Stimulated activated CD4-positive, alpha-beta T cell treated with anti-CD3 and anti-CD28 coated beads, Interleukin-12 subunit alpha, Interleukin-12 subunit beta, amount 100 ng/mL, for 48 hours (primary cell): ENCODE measurements at places on chromosomes 3 and 15.

DNA sequence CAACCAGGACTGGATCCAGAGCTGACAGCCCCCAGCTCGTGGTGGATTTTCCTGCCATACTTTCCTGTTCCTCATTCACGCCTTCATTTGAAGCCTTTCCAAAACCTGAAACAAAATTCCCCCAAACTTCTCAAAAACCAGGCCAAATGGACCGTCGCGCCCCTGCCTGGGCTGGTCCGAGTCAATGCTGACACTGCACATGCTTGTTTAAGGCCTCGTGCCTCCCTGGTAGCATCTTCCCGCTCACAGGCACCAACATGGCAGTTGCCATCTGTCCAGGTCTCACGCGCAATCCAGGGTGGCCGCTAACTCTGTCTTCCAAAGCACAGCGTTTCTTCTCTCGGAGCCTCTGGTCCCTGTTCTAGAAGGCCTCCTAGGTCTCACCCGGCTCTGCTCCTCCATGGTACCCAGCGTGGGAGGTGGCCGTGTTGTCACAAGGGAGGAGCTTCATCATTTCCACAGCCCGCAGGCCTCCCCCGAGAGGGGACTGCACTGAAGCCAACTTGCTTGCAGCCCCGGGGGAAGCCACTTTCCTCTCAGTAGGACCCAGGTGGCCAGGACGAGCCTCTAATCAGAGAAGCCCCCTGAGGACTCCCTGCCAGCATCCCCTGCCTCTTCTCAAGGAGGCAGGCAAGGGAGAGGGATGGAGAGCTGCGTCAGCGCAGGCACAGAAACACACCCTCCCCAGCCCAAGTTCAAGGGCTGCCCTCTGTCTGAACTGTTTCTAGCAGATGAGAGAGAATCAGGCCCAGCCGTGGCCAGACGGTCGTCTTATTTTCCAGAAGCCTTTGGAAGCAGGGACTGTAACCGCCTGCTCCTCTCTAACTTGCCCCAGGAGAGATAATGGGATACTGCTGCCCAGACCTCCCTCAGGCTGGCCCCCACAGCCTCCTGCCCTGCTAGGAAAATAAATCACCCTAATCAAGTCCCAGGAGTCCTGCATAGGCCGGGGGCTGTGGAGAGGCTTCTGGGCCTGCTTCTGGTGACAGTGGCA is 152.8 kb upstream of the TLE3 start:
- no peak for DNase-seq

DNA sequence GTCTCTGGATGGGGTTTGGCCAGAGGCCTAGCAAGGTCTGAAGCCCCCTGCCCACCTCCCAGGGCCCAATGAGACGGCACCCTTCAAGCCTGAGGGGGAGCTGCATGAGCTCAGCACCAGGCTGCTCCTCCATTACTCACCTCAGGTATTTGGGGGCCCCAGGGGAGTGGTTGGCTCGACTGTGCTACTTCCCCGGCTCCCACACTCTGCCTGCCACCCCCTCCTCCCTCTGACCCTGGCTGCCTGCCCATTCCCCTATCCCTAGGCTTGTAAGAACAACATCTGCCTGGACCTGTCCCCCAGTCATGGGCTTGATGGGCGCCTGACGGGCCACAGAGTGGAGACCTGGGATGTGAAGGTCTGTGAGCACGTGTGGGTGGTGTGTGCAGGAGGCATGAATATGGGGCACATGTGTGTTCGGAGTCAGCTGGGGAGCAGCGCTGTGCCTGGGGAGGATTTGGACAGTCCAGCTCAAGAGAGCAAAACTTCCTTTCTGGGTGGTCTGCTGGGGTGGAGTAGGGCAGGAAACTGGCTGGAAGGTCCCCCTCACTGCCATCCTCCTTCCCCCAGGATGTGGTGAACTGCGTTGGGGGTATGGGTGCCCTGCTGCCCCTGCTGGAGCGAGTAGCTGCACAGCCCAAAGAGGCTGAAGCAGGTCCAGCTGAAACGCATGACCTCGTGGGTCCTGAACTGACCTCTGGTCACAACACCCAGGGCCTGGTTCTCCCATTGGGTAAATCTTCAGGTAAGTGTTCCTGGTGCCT is 17.4 kb downstream of the NBEAL2 start:
- DNase-seq = no peak

- no peak for DNase-seq
Measured at GRCh38 chr3:191557322-191557721, 96.4 kb downstream of the PYDC2 start.

DNA sequence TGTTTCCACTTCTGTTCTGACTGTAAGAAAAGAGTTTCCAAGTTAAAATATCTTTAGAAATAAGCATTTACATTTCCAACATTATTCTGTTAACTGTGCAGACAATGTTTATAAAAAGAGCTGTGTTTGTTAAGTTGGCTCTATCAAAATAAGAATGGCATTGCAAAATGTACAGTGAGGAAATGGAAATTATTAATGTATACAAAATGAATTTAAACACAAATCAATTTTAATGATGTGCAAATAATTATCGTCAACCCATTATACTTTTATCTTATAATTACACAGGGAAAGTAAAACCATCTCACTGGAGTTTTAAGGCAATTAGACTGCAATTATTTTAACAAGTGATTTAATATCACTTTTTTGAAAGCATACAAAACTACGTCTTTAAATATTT is 17.5 kb downstream of the MRPS22 start:
- DNase-seq = no peak

DNA sequence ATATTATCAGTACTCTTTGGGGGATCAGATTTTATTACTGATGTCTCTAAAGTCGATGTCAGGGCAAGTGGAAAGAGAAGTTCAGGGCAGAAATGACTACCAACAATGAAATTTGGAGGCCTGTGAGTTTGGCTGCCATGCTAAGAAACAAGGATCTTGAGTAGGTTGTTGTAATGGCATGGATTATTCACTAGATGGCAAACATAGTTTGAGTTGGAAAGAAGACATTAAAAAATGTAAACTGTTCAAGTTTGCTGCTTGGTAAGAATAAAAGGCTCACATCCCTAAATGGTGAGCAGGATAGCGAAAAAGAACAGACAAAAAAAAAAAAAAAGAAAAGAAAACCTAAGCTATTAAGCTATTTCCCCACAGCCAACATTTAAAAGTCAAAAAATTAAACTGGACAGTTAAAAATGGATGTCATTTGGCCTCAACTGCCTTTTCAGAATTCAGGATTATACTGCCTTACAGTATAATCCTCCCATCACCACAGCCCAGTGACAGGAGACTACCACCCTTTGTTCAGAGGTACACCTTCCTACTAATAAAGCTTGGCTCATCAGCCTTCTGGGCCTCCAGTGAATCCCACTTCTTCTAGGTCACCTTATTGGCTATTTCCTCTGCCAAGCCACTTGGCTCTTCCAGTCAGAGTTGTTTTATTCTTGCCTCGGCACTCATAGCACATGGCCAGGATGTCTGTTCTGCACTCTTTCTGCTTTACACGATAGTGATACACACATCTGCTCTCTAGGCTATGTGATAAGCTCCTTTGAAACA is 163.7 kb downstream of the PLD1 start:
- DNase-seq = no peak

- DNase-seq = no peak
Measured at GRCh38 chr3:71872256-71872655, 87.3 kb upstream of the PROK2 start.

- no peak for DNase-seq
Measured at GRCh38 chr3:115989684-115990421, 366.5 kb downstream of the GAP43 start.

DNA sequence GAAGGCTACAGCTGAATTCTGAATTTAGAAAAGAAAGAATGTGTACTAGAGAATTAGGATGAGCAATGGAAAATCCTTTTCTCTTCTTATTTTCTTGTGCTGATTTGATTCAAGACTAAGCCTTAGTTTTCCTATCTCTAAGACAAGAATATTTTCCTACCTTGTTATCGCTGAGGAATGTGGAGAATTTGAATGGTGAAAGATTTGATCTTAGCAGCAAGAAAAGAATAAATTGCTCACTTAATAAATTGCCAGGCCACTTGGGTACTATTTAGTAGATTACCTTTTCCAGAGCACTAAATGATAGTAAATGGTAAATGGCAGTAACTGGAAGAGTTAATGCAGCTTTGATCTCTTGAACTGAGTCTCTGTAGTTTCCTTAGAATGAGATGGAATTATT is 145.7 kb upstream of the MEIS2 start:
- DNase-seq = no peak

- no peak for DNase-seq
Measured at GRCh38 chr3:59334585-59334984, 284.8 kb upstream of the CFAP20DC start.

- DNase-seq = no peak
Measured at GRCh38 chr15:67836477-67836876, 3.4 kb downstream of the RNU6-1 start.

- DNase-seq = no peak
Measured at GRCh38 chr15:41801850-41802455, 25.9 kb upstream of the JMJD7 start.

DNA sequence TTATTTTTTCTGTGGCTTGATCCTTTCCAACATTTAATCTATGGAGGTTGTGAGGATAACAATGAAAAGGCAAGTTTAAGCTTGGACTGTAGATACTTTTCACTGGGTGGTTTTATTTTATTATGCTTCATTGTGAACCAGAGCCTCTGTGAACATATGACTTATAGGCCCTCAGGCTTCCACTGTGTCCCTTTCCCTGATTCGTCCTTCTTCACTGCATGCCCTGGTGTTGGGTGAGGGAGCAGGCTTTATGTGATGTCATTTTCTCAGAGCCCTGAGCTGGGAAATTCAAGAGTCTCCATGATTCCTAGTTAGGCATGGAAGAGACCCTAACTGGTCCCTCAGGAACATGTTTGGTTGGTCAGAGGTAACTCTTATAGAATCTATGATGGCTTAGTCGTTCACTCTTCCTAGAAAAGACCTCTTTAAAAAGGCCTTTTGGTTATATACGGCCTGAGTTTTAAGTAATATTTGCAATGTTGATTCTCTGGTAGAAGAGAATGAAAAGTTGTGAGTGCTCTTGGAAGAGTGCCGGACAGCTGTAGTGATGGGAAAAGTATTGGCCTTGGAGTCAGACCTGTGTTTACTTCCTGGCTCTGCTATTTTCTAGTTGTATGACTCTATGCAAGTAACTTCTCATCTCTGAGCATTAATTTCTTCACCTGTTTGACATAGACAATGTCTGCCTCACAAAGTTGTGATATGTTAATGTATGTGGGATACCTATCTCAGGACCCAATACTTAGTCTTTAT is 168.4 kb downstream of the LPP start:
- DNase-seq = no peak

DNA sequence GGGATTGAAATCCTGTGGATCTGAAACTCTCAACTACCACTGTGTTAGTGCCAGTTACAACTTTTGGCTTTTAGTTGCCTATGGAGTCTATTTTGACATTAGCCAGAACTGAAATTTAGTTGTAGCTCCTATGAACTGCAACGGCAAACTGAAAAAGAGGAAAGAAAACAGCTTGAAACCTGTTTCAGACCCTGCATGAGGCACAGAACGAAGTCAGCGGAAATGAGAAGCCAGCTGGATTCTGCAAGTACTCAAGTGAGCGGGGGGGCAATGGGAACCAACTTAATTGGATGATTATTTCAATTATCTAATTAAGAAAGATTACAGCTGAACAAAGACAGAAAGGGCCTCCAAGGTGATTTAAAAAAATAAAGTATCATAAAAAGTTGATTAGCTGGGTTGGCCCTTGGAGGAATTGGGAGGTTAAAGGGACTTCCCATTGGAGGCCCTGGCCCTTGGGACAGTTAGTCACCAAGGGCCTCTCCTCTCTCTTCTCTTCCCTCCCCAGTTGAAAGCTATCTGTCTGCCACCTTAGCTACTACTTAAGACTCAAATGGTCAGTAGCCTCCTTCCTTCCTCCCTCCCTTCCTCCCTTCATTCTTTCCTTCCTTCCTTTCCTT is 352.1 kb downstream of the SHQ1 start:
- no peak for DNase-seq

DNA sequence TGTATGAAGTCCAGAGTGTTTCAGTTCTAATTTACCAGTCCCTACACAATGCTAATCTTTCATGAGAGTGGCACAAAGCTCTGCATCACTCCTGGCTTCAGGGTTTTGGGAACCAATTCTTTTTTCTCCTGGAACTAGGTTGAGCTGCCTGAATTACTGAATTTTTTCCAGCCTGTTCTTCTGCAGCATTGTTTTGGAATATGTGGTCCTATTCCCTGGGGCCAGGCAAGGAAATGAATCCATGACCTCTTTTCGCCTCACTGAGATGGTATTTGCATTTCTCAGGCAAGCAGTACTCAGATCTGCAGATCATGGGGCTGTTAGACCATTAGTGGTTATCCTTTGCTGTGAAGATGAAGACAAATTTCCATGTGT is 25.6 kb upstream of the GPR171 start:
- no peak for DNase-seq

DNA sequence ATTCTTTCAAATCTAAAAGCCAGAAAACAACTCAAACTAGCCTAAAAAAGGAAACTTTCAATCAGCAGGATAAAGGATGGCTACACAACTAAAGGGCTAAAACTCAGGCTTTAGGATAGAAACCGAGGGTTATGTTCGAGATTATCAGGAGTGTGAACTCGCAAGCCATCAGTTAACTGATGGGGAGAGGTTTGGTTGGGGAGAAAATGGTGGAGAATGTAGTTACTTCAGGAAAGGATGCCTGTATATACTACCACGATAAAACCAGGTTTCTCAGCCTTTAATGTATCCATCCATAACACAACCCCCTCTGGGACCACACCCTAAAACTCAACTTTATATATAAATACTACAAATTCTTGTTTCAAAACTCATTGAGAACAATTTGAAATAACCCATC is 22.2 kb downstream of the TRA2B start:
- no peak for DNase-seq

DNA sequence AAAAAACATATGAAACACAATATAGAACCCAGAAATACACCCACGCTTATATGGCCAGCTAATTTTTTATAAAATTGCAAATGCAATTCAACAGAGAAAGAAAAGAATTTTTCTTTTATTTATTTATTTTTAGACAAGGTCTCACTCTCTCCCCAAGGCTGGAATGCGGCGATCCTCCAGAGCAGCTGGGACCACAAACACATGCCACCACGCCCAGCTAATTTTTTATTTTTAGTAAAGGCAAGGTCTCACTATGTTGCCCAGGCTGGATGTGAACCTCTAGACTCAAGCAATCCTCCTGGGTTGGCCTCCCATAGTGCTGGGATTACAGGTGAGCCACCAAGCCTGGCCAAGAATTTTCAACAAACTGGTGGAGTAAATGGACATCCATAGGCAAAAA is 117.9 kb downstream of the SCAPER start:
- no peak for DNase-seq

GRCh38 chr15:38535491-38536200 is 29.0 kb downstream of the RASGRP1 start:
- DNase-seq = no peak

- DNase-seq = no peak
Measured at GRCh38 chr3:186090901-186091300, 18.0 kb downstream of the ETV5 start.

DNA sequence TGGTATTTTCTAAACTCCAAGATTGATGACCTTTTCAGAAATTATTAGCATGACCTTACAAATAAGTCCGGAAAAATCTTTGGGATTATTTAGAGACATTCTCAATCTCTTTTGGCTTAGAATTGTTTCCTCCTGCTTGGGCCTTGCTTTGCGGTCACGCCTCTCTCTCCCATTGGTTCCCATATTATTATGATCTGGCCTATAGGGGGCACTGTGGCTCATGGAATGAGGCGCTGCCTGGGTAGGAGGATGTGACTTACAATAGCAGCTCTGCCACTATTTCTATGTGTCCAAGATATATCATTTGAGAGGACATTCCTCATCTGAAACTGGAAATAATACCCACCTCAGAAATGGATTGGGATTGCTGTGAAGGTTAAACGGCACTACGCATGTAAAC is 464.9 kb downstream of the MFSD1 start:
- DNase-seq = peak; percentile 16
